A673 (cell line): ENCODE measurements at places on chromosomes 5 and 9.

- peak; percentile 73 for DNase-seq
These were observed 59.8 kb downstream of the KIAA1958 start for GRCh38 chr9:112546149-112547012.

- DNase-seq, result no peak
These were observed 197.7 kb downstream of the PRELID2 start for GRCh38 chr5:145637396-145637795.

DNA sequence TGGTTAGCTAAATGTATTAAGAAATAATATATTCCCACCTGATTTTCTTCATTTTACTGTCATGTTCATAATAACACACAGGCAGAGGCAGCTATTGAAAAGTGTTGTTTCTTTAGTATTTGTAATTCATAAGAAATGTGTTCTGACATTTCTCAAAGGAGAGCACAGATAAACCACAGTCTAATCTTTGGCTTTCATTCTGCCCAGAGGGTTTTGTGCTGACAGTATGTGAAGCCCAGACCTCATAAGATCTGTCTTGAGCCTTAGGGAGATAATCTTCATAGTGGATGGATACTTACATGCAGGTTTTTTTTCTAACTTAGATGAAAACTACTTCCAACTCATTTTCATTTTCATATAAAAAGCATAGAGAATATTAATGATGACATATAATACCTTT, 206.1 kb downstream of the CHSY3 start:
- no peak for DNase-seq

DNA sequence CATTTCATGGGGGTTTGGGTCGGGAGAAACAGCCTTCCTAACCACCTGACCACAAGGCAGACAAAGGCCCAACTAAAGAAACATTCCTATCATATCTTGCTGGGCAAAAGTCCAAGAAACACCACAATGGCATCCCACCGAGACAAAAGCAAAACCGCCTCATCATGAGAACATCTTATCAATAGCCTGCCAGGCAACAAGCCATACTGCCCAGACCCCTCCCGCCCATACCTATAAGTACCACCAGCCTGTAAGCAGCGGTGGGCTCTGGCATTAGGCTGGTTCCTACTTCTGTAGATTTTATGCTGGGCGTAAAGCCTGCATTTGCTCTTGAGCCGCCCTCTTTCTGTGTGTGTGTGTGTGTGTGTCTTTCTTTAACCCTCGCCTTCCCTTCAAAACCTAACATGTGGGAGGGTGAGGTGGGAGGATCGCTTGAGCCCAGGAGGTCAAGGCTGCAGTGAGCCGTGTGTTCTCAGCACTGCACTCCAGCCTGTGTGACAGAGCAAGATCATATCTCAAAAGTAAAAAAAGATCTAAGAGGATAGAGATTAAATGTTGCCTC, 56.9 kb downstream of the PDE6A start:
- peak; percentile 45 for DNase-seq

GRCh38 chr9:134355561-134356279, 29.5 kb downstream of the RXRA start:
- DNase-seq, result no peak

GRCh38 chr5:17463653-17464052, 34.4 kb upstream of the TAF11L2 start:
- DNase-seq, result no peak

DNA sequence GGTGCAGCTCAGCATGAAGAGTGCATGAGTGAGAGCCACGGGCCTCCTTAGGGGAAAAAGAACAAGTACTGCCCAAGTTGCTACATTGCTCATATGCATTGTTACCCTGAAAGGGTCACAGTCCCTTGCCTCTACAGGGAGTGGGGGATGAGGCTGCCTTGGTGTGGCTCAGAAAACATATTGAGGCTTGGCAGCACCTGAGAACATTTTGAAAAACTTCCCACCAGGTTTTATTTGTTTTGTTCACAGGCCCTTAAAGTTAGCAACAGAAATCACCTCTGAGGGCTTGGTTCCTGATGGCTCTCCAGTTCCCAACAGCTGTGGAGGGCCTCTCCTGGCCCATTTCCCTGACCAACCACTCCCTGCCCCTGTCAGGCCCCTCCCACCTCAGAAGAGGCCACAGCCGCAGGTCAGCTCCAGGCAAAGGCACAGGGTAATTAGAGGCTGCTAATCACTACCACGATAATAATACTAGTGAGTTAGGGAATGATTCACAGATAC, 90.7 kb upstream of the ADRA1B start:
- no peak for DNase-seq

DNA sequence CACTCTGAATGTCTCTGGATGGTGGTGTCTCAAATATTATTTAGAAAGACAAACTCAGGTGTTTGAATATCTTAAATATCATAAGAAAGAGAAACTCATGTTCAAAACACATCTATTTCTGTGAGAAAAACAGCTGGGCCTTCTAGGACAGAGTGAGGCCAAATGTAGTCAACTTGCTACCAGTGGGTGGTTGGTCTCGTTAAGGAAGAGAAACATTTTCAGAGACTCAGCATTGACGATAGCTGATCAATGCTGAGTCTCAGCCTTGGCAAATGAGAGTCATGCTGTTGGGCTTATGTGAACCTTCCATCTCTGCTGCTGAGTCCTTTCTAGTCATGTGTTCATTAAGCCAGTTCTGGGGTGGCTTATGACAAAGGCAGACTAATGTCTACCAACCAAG, 418.0 kb downstream of the CETN3 start:
- no peak for DNase-seq

DNA sequence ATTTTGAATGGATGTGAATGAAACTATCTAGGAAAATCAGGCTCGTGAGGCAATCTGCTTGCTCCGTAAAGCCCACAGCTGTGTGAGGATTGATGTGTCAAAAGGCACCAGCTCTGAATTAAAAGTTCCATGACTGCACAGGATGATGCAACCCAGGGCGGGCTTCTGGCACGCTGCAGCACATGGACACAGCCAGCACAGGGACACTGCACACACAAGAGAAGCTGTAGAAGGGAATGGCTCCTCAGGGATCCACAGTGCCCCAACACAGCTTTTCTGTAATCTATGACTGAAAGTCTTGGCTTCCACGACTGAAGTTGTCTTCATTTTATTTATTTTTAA, 151.0 kb downstream of the GCNT1 start:
- DNase-seq, result no peak

DNA sequence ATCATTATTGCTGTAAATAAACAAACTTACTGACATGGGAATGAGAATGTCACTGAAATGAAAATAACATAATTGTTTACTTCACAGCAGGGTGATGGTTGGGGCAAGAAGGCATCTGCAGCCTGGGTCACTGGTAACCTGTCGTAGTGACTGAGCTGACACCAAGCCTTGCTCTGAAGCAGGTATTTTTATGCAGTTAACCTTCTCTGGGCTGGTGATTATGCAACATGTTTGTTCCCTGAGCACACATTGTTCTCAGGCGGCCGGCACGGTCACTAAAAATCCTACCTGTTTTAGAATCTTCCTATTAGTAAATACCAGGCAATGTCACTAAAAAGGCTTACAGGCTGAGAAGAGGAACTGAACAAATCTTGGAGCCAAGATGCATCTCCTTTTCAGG, 157.7 kb upstream of the NR3C1 start:
- no peak for DNase-seq

DNA sequence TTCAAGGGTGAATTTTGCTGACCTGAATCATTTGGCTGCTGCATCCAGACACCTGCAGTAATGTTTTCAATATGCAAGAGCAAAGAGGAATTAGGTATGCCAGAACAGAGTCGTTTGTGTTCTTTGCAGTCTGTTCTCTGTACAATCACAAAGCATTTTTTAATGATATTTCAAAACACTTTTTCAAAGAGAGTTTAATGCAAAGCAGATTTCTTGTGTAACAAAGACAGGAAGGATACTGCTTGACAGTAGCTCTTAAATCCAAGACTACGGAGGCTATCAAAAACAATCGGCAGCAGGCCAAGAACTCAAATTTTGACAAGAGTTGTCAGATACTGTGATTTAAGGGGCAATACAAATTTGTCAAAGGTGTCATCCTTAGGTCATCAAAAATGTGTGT, 341.9 kb downstream of the GADD45G start:
- no peak for DNase-seq

GRCh38 chr9:77959803-77960202, 71.8 kb downstream of the GNAQ start:
- no peak for DNase-seq

- DNase-seq, result no peak
These were observed 64.2 kb upstream of the FST start for GRCh38 chr5:53416144-53416738.

GRCh38 chr5:107293541-107294210, 377.1 kb downstream of the EFNA5 start:
- no peak for DNase-seq

DNA sequence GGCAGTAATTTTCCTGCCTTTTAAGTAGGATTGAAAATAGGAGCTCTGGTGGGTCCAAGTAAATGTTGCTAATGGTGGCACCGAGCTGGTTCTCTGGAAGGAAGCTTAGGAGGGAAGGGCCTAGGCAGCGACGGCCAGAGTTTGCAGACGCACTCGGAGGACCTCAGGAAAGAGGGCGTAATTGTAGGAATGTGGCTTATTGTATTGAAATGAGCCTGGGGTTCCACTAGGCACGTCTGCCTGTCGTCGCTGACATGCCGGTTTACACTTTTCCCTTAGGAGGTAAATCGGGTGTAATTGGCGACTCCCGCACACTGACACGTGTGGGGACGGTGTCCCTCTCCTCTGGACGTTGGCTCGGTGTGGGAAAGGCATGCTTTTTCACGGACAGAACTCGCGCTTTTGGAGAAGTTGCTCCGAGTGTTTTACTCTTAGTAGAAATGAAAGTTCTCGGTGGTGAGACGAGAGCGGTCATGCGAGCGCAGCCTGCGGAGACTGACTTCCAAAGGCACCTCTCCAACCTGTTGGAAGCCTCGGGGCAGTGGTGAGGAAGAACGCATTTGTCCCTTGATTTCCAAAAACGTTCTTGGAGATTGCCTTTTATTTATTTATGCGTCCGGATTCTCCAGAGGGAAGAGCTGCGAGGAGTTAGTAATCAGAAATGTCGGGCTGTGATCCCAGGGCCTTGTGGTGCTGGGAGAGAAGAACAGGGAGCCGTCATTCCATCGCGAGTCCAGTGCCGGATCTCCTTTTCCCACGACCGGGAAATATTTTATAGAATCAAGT, 1.3 kb downstream of the NR4A3 start:
- DNase-seq, result peak; percentile 76

- DNase-seq, result no peak
These were observed 5.5 kb upstream of the SMIM32 start for GRCh38 chr5:136198453-136198852.

- peak; percentile 19 for DNase-seq
These were observed 46.5 kb downstream of the RETREG1 start for GRCh38 chr5:16570121-16570815.

DNA sequence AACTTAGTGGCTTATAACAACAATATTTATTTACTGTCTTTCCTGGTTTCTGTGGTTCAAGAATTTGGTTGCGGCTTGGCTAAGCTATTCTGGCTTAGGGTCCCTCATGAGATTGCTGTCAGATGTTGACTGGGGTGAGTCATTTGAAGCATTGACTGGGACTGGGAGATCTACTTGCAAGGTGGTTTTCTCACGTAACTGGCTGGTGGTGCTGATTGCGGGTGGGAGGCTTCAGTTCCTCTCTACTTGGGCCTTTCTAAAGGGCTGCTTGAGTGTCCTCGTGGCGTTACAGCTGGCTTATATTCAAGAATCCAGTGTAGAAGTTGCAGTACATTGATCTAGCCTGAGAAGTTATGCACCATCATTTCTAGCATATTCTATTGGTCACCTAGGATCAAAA, 218.5 kb upstream of the ELAVL2 start:
- DNase-seq, result no peak

DNA sequence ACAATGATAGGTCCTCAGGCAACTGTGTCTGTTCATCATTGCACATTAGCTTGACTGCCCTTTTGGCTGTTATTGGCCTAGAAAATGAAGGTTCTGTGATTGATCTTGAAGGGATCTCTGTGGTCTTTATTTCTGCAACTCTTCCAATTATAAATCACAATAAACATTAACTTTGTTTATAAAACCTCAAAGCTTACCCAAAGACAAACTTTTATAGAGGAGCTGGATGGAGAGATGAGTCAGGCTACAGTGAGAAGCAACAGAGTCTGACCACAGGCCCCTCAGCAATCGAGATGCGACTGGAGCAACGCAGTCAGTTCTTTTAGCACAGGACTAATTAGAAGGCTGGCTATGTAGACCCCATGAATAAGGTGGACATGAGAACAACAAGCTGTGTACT, 5.3 kb downstream of the MACROH2A1 start:
- DNase-seq, result no peak

DNA sequence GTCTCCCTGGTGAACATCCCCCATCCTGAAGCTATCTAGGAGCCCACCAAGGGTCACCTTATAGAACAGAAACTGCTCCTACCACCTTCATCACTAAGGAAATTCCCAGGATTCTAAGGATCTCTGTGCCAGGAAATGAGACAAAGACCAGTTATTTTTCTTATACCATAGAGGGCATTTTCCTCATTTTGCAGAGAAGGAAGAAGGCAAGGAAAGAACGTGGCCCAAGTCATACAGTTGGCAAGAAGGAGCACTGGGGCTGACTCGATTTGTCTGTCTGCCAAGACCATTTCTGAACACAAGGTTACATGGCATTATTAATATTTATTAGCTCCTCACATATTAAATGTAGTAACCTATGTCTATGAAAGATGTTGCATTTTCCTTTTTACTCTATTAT, 49.6 kb upstream of the TNFSF15 start:
- DNase-seq, result no peak

DNA sequence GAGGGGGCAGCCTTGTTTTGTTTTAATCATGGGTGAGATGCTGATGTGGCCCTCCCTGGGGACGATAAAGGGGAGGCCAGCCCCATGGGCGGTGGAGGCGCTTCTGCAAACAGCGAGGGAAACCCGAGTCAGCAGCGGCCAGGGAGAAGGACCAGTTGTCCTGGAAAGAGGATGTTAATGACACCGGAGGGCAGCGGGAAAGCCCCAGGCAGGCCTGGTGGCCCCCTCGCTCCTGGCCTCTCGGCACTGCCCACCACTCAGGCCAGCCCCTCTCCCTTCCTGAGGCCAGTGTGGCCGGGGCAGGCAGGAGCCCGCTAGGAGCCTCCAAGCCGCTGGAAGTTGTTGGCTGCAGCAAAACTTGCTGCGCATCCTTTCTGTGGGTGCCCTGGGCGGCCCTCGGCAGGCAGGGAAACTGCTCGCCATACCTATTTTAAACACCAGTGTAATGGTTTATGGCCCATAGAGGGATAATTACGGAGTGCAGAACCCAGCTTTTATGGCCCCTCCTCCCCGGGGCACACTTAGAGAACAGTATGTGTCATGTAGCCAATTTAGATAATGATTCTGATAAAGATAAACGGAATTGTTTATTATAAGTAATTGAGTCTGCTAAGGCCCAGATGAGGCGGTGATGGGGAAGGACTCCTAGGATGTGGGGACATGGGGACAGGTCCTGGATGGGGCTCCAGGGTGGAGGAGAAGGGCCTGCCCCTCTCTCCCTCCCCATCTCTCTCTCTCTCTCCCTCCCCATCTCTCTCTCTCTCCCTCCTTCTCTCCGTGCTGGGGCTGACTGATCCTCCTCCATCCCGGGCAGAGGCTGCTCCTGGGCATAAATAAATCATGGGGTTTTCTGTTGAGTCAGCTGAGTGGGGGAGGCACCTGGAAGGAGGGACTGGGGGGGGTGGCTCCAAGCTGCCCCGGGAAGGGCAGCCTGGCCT, 36.9 kb downstream of the LMX1B start:
- no peak for DNase-seq

GRCh38 chr5:100110497-100110896, 424.7 kb upstream of the FAM174A start:
- DNase-seq, result no peak
